ENCODE measurements at places on chromosomes 5 and 9.
A peak's percentile ranks its signal among the peaks of the same experiment; 100 is the strongest.

DNA sequence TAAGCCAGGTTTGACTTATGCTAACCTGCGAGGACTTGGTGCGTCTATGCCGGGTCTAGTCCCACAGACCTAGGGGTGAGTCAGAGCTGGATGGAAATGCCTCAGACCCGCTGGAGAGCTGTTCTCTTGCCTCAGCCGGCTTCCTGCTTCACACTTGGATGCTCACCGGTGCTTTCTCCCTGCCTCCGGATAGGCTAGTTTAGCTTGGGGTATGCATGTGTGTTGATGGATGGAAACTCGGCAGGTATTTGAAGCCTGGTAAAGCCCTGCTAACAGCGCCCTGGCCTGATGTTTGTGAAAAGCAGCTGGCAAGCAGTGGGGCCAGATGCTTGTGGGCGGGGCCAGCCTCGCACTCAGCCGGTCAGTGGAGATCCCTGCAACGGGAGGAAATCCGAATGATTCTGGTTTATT, 29.3 kb downstream of the PRRC2B start:
- peak; percentile 38 for DNase-seq

- DNase-seq: no peak
These were observed 71.3 kb downstream of the KDM4C start for GRCh38 chr9:6829027-6829426.

DNA sequence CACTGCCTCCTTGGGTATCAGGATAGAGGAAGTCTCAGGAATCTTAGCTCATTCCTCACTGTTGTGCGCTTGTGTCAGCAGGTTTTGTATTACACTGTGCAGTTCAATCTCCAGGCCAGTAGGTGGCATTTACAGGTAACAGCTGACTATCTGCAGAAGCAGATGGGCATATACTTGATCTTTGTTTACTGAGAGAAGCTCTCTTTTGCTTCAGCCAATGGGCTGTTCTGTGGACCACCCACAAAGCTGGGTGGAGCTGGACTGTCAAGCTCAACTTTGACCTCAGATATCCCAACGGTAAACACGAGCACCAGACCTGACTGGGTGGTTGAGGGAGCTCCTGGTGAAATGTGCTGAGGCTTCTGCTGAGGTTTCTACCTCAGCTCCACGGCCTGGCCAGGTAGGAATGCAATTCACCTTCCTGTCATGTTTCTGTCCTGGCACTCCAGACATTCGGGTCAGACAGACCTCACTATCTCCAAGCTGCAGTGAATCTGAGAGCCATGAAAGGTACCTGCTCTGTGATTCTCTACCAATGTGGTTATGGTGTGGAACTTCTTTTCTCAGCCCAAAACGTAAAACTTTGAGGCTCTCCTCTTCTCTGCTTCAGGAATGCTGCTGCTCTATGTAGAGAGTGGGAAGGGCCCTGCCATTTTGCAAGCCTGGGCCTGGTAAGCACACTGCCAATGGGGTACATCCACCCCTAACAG, 167.9 kb upstream of the ACTBL2 start:
- DNase-seq: peak; percentile 67

DNA sequence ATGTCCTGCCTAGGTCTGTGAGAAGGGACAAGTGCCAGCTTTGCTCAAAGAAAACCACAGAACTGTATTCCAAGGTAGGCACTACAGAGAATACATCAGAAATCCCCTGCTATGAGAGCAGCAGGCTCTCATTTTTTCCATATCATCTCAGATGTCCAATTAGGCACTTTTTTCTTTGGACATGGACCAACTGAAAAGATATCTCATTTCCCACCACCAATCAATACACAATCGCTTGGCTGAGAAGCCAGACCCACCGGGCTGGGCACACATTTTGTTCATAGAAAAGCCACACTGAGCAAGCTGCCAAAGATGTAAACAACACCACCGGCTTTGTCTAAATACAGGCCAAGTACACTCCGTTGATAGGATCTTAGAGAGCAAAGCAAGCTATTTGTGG, 25.9 kb downstream of the STOM start:
- DNase-seq: no peak

DNA sequence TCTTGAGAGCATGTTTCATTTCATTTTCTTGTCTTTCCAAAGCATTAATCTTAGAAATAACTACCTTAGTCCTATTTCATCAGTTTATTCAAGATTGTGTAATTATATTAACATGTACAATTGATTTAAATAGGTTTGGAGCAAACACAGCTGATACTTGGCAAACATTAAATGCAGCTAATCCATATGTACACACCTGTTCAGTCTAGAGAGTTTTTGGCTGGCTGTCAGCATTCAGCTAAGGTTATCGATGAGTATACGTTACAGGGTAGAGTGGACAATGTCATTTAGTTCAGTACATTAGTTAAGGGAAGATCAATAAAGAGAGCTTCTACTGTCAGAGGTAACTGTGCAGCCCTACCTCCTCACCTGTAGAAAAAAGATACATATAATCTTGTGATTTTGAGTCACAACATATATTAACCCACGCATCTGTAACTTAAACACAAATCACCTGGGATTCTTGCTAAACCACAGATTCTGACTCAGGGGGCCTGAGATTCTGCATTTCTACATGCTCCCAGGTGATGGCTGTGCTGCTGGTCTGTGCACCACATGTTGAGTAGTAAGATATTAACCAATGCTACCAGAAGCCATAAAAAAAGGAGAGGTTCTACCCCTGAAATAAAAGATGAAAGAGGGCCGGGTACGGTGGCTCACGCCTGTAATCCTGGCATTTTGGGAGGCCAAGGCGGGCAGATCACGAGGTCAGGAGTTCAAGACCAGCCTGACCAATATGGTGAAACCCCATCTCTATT, 34.1 kb upstream of the PCA3 start:
- peak; percentile 83 for DNase-seq

GRCh38 chr5:100860407-100860806, 42.7 kb downstream of the ST8SIA4 start:
- no peak for DNase-seq

- no peak for DNase-seq
These were observed 144.5 kb downstream of the PSAT1 start for GRCh38 chr9:78441396-78441795.

- DNase-seq: no peak
These were observed 43.6 kb downstream of the NR3C1 start for GRCh38 chr5:143359869-143360268.

GRCh38 chr9:22141908-22142307, 132.8 kb upstream of the CDKN2B start:
- no peak for DNase-seq

DNA sequence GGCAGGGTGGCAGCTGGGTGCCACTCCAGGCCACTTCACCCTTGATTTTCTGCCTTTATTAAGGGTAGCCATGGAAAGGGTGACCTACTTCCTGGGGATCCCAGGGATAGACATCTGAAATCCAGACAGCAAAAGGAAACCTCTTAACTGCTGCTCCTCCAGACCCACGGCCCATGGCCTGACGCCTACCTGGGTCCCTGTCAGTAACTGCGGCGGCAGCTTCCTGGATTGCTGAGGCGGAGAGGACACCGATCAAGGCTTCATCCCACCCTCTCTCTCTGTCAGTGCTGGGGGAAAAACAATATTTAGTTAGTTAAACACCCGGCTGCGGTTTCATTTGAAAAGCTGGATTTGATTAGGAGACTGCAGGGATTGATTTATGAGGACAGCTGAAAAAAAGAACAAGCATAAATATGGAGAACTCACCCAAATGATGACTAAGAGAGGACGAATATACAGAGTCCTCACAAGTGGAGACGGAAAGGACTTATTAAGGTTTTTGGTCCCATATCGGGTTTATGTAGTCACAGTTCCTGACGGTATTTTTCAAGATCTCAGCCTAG, 158.7 kb upstream of the KLF4 start:
- DNase-seq: peak; percentile 30

DNA sequence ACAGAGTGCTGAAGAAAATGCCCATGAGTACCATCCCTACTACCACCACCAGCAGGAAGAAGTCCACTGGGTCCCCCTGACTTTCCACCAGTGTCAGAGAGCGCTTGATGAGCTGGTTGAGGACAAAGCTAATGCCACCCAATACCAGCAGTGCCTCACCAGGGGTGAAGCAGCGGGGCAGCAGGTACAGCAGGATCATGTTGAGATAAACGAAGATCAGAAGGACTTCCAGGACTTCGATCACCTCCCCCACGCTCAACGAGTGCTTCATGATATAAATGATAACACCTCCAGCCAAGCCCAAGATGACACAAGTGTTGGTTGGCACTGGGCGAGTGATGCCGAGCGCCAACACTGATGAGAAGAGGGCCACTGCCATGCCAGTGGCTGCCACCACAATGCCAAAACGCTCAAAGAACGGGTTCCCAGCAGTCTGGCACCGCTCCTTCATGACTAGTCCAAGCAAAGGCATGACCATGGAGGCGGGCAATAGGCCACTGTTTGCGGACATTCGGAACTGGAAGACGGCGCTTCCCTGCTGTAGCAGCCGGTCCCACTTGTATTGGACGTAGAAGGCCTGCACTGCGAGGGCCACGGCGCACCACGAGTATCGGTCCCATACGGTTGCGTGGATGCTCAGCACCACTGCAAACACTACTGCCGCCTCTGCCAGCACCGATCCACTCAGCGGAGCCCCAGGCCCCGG, 679 bp downstream of the DOLK start:
- DNase-seq: no peak

- peak; percentile 94 for DNase-seq
These were observed 5.7 kb downstream of the PHF2 start for GRCh38 chr9:93582115-93582514.

- DNase-seq: no peak
These were observed 75.1 kb downstream of the HSD17B4 start for GRCh38 chr5:119527351-119527750.

DNA sequence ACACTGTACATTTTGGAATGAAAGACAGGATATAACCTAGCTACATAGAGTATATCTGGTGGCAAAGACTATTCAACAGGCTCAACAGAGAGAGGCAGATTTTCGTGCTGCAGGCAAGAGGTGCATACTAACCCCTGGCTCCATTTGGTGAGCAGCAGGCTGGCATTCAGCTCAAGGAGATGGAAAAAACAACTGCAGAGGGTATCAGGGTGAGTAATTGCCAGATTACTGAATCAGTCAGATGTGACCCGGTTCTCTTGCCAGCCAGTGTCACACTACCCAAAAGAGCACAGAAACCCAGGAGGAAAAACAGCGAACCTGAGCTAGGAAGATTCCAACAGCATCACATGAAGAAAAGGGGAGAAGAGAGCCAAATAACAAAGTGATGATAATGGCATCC, 130.4 kb upstream of the PRLR start:
- no peak for DNase-seq

GRCh38 chr5:133785182-133785581, 172.8 kb upstream of the FSTL4 start:
- DNase-seq: no peak

- no peak for DNase-seq
These were observed 35.6 kb upstream of the SSBP2 start for GRCh38 chr5:81786496-81786895.

DNA sequence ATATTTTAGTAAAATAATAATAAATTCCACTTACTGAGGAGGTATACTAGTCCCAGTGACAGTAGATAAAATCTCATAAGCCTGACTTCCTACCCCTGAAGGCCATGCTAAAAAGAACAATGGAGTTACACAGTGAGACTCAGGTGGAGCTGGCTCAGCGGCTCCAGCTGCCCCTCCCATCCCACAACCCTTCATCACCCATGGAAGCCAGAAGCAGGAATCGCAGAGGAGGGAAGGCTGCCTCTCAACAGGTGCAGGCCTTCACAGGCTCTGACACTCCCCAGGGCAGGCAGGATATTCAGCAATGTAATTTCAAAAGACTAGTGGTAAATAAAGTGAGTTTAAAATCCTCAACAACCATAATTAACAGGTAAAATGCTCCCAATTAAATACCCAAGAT, 67.5 kb downstream of the FANCC start:
- peak; percentile 72 for DNase-seq

- DNase-seq: no peak
These were observed 136.4 kb downstream of the KDM4C start for GRCh38 chr9:6894135-6894534.

DNA sequence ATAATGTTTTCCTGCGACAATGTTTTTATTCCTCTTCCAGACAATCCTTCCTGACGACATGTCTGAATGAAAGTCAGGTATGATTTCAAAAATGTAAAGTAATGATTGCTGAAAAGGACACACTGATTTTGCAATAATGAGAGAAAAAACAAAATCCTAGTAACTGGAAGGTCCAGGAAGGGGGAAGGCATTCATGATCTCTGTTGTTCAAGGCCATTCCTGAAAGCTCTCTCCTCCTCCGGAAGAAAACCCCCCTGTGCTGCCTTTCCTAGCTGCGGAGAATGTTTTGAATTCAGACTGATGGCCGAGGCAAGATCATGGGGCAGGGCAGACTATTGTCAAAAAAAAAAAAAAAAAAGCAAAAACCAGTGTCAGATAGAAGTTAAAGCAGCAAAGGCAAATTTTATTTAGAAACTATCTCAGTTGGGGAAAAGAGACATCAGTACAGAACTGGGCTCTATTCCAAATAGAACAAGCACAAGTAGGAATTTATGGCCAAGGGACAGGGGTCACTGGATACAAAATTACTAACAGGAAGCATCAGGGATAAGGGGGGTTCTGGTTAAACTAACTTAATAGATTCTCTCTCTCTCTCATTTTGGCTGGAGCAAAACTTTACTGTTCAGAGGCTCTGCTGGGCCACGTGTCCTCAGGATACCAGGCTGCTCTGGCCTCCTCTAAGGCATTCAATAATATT, 36.5 kb upstream of the CTSV start:
- DNase-seq: no peak

DNA sequence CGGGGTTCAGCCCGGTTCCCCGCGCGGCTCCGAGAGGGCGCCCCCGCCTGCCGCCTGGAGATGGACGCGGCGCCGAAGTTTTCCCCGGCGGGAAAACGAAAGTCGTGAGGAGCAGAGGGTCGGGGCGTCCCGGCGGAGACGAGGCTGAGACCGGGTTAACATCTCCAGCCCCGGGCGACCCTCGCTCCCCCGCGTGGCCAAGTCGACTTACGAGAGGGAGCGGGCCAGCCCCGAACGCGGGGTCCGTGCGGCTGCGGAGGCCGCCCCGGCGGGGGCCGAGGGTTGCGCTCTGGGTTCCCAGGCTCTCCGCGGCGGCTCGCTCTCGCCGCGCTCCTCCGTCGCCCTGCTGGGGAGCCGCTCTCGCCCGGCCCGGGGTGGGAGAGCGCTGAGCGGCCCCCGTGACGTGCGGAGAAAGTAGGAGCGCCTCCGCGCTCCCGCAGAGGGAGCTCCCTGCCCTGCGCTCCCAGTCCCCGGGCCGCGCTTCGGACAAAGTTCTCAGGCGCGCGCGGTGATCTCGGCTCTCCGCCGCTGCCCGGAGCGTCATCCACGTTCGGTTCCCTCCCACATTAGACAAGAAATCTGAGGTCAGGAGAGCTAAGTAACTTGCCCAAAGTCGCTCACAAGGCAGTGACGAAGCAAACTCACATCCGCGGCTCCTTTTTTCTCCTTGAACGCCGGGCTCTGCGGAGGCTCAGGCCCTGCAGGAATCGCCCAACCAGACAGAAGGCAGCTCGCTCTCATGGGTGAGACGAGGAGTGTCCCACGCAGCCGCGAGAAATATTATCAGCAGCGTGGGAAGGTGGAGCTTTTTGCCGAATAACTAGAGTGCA, 1.2 kb upstream of the GCNT4 start:
- peak; percentile 58 for DNase-seq

GRCh38 chr5:179079165-179079987, 19.2 kb downstream of the ZNF354C start:
- no peak for DNase-seq

- no peak for DNase-seq
These were observed 7.1 kb upstream of the SLC6A7 start for GRCh38 chr5:150182774-150183173.

GRCh38 chr9:87751868-87752267, 25.9 kb downstream of the CTSL start:
- DNase-seq: no peak
